ENCODE measurements at places on chromosomes 2 and 18.
A peak's percentile ranks its signal among the peaks of the same experiment; 100 is the strongest.

GRCh38 chr18:6401687-6402086, 13.0 kb downstream of the L3MBTL4 start:
- no peak for DNase-seq

- DNase-seq = no peak
These were observed 321.5 kb downstream of the RND3 start for GRCh38 chr2:150165988-150166312.

DNA sequence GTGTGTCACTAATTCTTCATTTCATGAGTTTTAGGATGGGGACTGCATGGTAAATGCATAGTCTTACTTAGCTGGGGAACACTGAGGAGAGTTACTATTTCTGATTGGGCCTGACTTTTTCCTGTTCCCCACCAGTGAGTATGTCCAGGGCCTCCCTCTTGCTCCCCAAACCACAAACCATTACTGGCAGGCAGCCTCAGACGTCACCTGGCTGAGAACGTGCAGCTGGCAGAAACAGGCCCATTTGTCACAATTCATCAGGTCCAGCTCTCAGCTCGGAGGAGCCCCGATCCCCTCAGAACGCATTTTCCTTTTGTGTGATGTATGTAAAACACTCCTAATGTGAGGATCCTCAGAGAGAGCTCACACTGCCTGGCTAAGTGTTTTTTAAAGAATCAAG, 71.7 kb upstream of the SIX3 start:
- DNase-seq = no peak

GRCh38 chr18:30106356-30106755, 936.2 kb downstream of the DSC3 start:
- no peak for DNase-seq

GRCh38 chr2:221572821-221573429, 821 bp upstream of the EPHA4 start:
- DNase-seq = no peak

GRCh38 chr2:96537066-96537733, 648 bp downstream of the ARID5A start:
- peak; percentile 90 for DNase-seq

DNA sequence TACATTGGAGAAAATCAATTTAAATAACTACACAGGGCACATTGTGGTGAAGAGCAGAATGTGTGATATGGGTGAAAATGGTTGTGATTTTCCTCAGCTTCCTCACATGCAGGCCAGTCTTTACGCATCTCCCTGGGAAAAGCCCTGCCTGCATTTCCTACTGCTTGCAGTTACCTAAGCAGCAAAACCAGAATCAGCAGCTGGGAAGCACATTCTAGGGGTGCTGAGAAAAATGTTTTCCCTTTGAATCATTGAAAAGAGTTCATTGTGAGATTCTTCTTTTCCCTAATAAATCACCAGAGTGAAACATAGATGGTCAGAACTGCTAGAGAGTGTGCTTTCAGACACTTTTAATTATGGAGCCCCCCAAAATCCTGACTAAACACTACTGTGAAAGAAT, 656.0 kb downstream of the TDRD15 start:
- DNase-seq = no peak

GRCh38 chr2:113755035-113755834, 1.2 kb downstream of the SLC35F5 start:
- DNase-seq = no peak

DNA sequence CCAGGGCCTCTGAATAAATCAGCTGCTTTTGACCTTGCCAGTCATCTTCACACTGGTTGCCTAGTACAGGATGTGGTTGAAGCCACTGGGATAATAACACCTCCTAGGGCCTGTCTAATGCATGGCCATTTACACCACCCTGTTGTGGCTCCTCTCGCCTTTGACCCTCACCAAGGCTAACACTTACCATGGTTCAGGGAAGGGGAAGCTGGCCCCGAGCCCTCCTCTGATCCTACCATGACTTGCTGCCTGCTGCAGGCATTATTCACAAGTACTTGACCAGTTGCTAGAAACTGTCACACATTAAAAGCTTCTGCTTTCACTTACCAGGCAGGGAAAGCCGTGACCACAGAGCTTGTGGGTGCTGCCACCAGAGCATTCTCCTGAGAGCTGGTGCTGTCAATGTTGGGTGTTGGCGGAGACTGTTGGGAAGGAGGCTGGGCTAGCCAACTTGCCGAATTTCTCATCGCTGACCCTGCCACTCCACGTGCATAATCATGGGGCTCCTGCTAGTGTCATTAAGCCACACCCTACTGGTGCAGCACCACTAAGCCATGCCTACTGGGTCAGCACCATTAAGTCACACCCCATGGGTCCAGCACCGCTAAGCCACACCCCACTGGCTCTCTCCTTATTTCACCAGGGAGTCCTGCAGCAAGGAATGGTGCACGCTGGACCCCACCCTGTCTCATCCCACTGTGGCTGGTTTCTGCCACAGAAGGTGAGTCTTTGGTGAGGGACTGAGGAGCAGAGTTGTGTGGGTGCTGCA, 47.0 kb upstream of the TTC39C start:
- peak; percentile 48 for DNase-seq

DNA sequence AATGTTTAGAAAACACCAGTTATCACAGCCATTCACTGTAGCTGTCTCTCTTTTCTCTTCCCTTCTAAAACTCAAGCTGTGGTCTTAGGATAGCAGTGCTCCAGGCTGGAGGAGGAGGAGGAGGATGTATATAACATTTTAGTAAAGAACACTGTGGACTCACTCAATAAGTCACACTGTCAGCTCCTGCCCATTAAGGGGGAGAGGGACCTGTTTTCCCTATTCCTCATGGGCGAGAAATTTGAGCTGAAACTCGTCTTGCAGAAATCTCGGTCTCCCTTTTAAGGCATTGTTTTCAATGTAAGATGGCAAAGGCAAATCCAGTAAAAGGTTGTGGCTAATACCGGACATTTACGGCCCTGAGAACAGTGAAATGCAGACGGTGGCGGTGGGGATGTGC, 114.8 kb upstream of the ZNF236 start:
- DNase-seq = no peak

GRCh38 chr2:68764806-68765311, 30.2 kb downstream of the ARHGAP25 start:
- DNase-seq = no peak

GRCh38 chr2:69969126-69969983, 7.9 kb upstream of the ASPRV1 start:
- no peak for DNase-seq

GRCh38 chr2:3651691-3652648, 6.0 kb upstream of the ALLC start:
- DNase-seq = peak; percentile 78

DNA sequence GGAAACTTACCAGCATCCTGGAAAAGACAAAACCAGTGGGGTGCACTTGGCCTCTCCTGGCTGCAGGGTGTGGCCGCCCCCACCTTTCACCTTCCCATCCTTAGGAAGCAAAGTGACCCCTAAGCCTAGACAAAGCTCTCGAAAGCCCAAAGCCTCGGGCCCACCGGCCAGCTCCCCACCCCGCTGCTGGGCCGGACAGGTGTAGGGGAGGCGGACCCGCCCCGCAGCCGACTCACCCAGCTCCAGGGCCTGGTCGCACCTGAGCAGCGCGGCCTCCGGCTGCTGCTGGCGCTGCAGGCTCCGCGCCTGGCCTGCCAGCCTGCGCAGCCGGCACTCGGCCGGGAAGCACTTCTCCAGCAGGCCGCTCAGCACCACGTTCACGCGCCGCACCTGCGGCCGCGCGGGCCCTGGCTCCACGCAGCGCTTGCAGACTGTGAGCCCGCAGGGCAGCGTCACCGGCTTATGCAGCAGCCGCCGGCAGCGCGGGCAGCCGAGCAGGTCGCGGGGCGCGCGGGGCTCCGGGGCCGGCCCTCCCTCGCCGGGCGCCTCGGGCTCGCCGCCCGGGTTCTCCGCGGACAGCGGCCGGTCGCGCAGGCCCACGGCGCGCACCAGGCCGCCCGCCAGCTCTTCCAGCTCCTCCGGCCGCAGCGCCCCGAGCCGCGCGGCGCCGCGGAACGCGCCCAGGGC, 979 bp downstream of the LONRF2 start:
- DNase-seq = no peak

- DNase-seq = no peak
These were observed 13.5 kb upstream of the NTSR2 start for GRCh38 chr2:11683476-11683875.

- DNase-seq = peak; percentile 38
These were observed 23.6 kb upstream of the RBM44 start for GRCh38 chr2:237774811-237775553.

DNA sequence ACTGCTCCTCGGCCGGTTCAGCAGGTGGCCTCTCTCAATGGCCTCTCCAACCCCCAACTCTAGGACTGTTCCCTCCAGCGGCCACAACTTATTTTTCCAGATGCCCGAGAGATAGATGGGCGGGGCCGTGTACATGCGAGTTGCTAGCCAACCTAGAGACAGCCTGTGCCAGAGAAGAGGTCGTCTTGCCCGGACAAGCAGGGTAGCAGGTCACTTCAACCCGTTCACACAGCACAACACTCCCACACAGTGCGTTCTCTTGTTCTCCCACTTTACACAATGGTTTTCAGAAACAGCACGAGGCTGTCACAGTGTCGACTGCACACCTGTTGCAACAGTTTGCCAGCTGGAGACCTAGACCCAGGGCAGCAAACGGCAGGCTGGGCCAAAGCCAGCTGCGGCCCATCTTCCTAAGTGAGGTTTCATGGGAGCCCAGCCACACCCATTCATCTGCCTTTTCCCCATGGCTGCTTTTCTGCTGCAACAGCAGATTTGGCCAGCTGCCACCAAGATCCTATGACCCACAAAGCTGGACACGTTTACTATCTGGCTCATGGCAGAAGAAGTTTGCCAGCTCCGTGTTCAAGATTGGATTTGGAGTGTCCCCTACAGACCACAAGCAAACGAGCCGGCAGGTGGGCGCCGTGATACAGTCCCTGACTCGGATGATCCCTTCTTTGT, 7.3 kb upstream of the PRLH start:
- DNase-seq = no peak

DNA sequence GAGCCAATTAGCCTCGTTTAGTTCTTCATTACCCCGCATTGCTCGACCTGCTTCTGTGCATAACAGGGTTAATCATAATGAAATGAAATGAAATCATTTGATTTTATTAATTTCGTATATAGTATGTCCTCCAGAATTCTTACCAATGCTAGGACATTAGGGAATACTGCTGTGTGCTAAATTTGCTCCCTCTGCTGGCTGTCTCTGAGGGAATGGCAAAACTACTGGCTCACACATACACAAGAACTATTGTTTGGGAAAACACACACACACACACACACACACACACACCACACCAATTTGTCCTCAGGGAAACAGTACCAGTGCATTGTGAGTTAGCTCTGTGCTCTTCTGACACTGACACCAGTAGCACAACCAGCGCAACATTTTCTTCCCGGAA, 273.3 kb upstream of the TCF4 start:
- DNase-seq = no peak

- DNase-seq = no peak
These were observed 235.7 kb downstream of the CDCA7 start for GRCh38 chr2:173590276-173590861.

GRCh38 chr18:48326901-48327675, 82.1 kb downstream of the ZBTB7C start:
- DNase-seq = no peak

DNA sequence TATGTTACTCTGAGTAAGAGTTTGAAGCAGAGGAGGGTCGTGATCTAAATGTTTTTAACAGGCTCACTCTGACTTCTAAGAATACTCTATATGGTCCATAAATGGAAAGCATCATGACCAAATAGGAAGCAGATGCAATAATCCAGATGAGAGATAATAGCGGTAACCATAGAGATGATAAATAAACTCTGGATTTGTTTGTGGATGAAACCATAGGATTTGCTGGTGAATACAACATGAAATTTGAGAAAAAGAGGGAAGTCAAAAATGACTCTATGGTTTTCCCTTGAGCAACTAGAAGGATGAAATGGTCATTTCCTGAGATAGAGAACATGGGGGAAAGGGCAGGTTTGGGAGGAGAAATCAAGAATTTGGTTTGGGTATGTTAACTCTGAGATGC, 3.9 kb downstream of the HEATR5B start:
- no peak for DNase-seq

- DNase-seq = no peak
These were observed 97.5 kb downstream of the GLI2 start for GRCh38 chr2:120833127-120833675.

DNA sequence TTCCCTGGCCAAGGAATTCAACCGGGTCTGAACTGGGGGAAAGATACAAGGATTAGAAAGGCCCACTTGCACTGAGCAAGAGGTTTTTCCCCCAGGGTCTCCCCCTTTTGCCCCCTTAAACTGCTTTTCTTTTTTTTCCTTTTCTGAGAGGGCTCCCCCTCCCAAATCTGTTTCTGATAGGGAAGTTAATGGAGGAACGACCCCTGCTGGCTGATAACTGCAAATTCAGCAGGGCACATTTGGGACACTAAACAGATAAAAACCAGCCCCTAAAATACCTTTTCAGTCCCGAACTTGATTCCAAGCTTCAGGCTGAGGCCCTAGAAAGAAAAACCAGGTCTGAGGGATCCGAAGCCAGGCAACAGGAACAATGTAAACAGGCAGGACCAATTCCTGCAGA, 1012.4 kb upstream of the CRIM1 start:
- DNase-seq = no peak

GRCh38 chr2:234674781-234675201, 177.9 kb upstream of the ARL4C start:
- no peak for DNase-seq

- DNase-seq = no peak
These were observed 11.1 kb upstream of the GORASP2 start for GRCh38 chr2:170917957-170918356.

GRCh38 chr18:12598181-12598930, 59.6 kb downstream of the SPIRE1 start:
- DNase-seq = no peak

DNA sequence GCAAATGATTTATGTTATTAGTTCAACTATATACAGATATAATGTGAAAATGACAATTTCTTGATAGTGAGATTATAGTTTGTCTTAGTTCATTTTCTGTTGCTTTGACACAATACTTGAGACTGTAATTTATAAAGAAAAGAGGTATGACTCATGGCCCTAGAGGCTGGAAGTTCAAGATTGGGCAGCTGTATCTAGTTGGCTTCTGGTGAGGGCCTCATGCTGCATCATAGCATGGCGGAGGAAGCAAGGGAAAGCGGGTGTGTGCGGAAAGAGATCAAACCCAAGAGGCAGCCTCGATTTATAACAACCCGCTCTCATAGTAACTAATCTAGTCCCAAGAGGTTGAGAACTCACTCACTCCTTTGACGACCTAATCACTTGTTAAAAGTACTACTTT, 11.4 kb downstream of the PLEKHA3 start:
- DNase-seq = no peak

- no peak for DNase-seq
These were observed 46.8 kb downstream of the ATOH8 start for GRCh38 chr2:85800586-85800985.

- DNase-seq = no peak
These were observed 93.7 kb upstream of the RAB6C start for GRCh38 chr2:129885735-129886134.

- DNase-seq = no peak
These were observed 50.4 kb downstream of the CCDC102B start for GRCh38 chr18:68848242-68848641.

- no peak for DNase-seq
These were observed 311.7 kb upstream of the PKDCC start for GRCh38 chr2:41736105-41736567.

GRCh38 chr2:60170272-60170671, 383.2 kb downstream of the BCL11A start:
- DNase-seq = no peak

- DNase-seq = no peak
These were observed 29.3 kb upstream of the LBH start for GRCh38 chr2:30201990-30202389.

Measured in CD4-positive, alpha-beta T cell treated with Interleukin-1 beta for 1 hour (primary cell).